ENCODE measurements at places on chromosomes 5 and 9.

GRCh38 chr5:10509575-10509974 is 54.3 kb upstream of the ANKRD33B start:
- DNase-seq = no peak

DNA sequence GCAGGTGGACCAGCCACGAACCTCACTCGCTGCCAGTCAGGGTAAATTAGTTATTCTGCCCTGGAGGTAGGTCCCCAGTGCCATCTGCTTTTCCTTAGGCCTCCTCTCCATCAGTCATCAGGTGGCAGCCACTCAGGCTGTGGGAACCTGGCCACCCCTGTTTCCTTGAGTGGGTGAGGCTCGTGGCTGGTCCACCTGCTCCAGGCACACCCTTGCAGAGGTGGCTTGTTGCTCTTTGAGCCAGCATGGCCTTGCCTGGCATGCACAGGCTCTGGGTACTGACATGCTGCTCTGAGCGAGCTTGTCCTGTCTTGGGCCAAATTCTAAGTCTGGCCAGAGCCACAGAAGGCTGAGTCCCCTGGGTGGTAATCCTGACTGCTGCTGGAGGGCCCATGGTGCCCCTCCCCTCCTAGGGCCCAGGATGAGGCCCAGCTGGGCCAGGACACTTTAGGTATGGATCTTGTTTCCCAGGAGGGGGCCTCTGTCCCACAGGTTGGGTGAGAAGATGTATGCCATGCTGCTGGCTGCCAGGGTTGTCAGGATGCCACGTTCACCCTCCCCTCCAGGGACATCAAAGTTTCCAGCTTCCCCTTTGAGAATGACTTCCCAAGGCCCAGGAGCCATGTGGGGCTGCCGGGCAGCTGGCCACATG is 17.0 kb upstream of the ZNF484 start:
- DNase-seq = no peak

DNA sequence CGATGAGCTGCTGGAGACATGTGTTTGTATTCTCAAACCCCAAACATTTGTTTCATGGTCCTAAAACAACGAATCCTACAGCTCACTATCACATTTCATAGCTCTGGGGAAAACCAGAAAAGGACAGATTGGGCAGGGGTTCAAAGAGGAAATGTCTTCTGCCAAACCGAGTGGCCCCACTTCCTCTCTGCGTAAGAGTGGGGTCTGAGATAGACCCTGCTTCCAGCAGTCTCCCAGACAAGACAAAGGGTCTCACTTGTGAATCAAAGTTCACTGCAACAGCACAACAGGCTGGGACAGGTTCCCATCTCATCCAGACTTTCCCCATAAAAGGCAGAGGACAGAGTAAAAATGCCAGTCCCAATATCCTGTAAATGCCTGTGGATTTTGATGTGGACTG is 276.2 kb upstream of the SLC24A2 start:
- no peak for DNase-seq

DNA sequence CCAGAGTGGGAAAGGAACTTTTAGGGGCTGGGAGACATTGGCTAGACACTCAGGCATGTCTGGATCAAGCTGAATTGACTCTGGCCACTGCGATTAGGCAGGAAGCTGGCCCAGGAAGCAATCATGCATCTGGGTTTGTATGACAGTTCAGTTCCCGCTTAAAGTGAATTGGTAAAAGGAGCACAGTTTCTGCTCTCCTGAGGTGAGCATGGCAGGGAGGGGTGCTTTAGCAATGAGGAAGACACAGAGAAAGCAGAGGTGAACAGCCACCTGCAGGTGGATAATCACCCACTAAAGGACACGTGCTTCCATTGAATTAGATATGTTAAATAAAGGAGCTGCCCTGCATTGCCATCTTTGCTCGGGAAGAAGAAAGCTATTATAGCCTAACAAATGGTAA is 248.1 kb upstream of the MAP3K1 start:
- no peak for DNase-seq

DNA sequence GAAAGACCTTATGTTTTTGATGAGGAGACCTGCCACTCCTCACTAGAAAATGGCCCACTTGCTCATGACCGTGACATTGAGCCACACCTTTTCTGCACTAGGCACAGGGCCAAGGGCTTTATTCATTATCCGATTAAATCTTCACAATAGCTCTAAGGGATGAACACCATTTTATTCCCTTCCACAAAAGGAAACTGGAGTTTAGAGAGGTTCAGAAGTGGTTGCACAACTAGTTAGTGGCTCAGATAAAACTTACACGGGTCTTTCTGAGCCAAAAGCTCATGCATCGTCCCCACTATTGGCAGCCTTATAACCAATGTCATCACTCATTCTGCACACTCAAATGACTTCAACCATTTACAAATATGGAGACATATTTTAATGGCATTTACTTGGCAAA is 39.4 kb downstream of the SUSD1 start:
- DNase-seq = peak; percentile 46

GRCh38 chr9:70159630-70160029 is 99.1 kb upstream of the SMC5 start:
- no peak for DNase-seq

GRCh38 chr9:98248737-98249474 is 6.5 kb downstream of the TBC1D2 start:
- DNase-seq = peak; percentile 95

DNA sequence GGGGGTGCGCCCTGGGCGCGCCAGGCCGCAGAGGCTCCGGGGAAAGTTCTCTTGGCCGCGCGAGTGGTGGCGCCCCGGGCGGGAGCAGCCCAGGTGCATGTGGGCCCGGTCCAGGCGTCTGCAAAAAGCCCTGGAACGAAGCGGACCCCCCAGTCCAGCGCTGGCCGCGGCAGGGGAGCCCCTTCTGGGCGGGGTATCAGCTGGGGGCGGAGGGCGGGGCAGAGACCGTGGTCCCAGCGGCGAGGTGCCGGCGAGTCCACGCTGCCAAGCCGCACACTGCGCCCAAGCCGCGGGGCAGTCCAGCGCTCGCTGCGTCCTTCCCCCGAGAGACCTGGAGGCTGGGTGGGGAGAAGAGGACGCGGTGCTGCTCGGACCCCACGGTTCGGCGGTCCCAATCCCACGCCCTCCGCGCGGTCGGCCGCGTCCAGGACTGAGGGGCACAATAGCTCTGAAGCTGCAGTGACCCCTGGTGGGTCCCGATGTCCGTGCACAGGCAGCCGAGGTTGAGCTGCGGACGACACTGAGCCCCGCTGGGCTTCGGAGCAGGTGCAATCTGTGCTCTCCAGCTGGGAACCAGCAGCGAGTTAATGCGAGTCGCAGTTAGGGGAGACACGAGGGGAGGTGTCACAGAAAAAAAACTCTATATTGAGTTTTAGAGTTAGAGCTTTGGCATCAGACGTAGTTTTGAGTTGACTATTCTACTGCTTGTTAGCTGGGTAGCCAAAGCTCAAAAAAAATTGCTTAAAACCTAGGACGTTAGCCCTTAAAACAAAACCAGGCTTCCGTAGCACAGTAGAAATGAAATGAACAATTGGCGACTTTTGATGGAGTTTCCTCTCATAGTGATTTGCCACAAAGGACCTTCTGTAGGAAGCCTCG is 1.1 kb upstream of the EPB41L4A start:
- DNase-seq = peak; percentile 92

GRCh38 chr5:142544071-142544753 is 141.7 kb downstream of the FGF1 start:
- DNase-seq = peak; percentile 43

DNA sequence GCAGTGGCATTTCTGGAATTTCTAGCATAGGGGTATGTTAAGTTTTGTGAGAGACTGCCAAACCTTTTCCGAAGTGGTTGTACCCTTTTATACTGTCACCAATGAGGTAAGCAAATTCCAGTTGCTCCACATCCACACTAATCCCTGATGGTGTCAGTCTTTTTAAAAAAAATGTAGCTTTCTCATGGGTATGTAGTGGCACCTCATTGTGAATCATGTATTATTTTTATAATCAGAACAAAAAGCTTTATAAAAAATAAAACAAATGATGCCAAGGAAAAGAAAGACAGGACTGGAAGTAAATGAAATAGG is 93.4 kb upstream of the CLINT1 start:
- no peak for DNase-seq

- DNase-seq = no peak
Measured at GRCh38 chr5:102627315-102627714, 127.8 kb upstream of the PAM start.

DNA sequence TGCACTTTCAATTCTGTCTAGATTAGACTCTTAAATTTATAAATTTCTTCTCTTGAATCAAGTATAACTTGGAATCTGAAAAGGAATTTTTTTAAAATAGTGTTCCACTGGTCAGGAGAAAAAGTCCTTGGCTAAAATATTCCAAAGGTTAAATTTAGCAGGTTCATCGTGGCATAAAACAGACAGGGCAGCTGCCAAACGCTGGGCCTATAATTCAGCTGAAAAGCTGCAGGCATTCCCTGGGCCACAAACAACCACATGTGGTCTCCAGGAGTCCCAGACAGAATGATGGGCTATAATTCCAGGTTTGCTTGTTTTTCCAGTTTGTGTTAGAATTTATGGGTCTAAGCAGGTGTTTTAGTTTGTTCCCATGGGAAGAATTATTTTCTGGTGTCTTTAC is 71.1 kb upstream of the RETREG1 start:
- no peak for DNase-seq

- no peak for DNase-seq
Measured at GRCh38 chr5:123496892-123497291, 15.1 kb upstream of the CSNK1G3 start.
